NCI-H226 (cell line): ENCODE measurements at places on chromosomes 6 and 20.

GRCh38 chr6:43454290-43454695 is 1.1 kb downstream of the DLK2 start:
- no peak for DNase-seq

DNA sequence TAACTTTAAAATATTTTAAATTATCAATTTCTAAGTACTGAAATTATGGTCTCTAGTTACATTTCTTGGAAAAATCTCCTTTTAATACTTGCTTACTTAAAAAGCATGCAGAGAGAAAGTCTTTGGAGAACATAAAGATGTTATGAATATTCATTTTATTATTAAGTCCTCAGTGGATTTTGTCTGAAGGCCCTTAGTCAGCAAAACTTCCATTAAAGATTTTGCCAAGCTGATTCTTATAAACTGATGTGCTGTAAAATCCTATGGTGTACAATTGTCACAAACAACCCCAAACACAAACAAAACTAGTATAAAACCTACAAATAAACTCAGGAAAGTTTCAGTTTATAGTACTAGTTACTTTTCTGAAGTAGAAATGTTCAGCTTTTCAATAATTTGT is 372.7 kb downstream of the MEI4 start:
- DNase-seq = no peak

- no peak for DNase-seq
Observed at GRCh38 chr6:166488076-166488685, 98.3 kb downstream of the RAMACL start.

DNA sequence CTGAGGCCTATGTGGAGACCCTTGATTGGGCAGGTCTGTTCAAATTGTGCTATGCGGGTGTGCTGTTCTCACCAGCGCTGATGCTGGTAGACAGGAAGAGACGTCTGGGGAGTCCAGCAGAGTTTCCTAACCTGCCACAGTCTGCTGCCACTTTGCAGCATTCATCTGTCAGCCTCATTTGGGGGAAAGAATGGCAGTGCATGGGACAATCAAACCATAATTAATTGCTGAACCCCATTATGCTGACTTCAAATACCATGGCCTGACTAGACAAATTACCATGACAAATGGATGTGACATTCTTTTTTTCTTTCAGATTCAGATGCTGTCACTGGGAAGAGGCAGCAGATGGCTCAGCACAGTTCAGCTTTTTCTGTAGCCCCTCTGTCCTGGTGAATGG is 171.4 kb upstream of the SYNDIG1 start:
- no peak for DNase-seq

DNA sequence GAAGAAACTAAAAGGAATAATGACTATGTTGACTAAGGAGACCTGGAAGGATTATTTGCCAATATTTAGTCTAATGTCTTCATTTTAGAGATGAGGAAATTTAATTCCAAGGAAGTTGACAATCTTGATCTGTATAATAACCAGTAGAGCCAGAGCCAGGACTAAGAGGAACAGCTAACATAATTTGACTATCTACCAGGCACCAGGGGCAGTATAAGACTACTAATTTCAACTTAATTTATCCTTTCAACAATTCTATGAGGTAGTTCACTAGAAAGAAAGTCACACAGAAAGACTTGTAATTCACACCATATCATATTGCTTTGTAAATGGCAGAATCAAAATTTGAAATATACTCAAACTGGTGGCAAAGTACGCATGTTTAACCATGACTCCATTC is 273.0 kb upstream of the STXBP5 start:
- DNase-seq = no peak
